ENCODE measurements at places on chromosomes 5 and 9.

- DNase-seq = no peak
These were observed 193.5 kb upstream of the ELL2 start for GRCh38 chr5:96155147-96155546.

DNA sequence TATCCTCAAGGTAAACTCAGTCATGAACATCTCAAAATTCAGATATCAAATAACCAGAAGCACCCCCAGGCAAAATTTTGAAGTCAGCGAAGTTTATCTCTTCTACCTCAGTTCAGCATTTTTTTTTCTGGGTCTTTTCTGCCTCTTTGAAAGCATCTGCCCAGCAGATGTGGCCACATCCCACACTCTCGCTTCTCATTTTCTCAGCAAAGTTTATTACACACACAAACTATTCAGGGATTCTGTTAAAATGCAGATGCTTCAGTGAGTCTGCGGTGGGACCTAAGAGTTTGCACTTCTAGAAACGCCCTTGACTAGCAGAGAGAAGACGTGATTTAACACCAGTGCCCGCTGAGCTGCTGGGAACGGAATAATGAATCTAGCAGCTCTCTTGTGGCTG lies 19.3 kb downstream of the RASEF start:
- no peak for DNase-seq

GRCh38 chr9:1879501-1879900 lies 135.6 kb upstream of the SMARCA2 start:
- no peak for DNase-seq

- DNase-seq = no peak
These were observed 216.0 kb downstream of the FBXL7 start for GRCh38 chr5:15715967-15716366.

DNA sequence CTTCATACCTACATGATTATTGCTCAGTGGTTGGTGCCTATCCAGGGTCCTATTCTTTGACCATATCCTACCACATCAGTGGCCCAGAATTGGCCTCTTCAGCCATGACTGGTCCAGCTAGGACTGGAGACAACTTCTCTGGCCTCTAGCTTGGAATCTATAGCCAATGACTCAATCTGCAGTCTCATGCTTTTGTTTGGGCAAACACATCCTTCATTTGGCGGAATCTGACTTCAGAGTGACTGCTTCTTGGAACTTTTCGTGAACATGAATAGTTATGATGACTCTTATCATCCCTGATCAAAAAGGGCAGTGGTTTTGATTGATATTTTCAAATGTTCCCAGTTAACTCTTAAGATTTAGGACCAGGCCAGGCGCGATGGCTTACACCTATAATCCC lies 134.1 kb downstream of the PAPPA start:
- DNase-seq = no peak

GRCh38 chr9:113481176-113481787 lies 17.8 kb downstream of the RGS3 start:
- DNase-seq = no peak

GRCh38 chr9:108816037-108816436 lies 39.7 kb downstream of the ACTL7B start:
- no peak for DNase-seq

DNA sequence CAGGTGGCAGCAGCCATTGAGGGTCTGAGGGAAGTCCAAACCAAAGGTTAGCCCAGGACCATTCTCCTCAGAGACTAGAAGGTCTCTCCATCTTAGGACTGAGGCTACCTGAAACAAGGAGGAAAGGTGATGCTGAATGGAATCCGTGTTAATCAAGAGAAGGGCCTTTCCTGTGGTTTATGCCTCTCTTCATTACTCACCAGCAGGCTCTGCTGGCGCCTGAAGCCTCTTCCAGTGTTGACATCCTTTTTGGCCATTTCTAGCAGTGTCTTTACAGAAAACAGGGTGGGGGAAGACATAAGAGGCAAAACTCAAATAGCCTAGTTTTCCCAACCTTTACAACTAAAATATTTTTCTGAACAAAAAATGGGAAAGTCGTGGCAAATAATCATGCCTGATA lies 98.0 kb downstream of the ENC1 start:
- DNase-seq = no peak

- DNase-seq = no peak
These were observed 145.9 kb downstream of the CARTPT start for GRCh38 chr5:71864730-71865601.

GRCh38 chr9:69762527-69762926 lies 2.7 kb upstream of the PTAR1 start:
- DNase-seq = no peak

- no peak for DNase-seq
These were observed 384.6 kb downstream of the SPOCK1 start for GRCh38 chr5:137114529-137114928.

DNA sequence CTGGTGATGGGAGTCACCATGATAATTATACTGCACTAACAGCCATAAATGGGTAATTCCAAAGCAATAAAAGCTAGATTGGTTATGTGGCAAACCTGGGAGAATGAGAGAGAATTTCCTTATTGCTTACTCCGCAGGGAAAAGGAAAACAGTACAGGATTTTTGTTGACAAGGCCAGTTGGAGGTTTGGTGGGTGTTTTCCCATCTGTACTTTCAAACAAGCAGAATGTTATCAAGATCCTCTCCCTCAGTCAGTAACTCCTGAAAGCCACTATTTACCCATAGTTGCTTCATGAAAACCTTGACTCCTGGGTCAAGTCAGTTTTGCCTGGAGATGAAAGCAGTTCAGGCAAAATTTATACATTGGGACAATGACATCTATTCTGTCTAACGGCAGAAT lies 26.4 kb downstream of the IL9 start:
- no peak for DNase-seq

DNA sequence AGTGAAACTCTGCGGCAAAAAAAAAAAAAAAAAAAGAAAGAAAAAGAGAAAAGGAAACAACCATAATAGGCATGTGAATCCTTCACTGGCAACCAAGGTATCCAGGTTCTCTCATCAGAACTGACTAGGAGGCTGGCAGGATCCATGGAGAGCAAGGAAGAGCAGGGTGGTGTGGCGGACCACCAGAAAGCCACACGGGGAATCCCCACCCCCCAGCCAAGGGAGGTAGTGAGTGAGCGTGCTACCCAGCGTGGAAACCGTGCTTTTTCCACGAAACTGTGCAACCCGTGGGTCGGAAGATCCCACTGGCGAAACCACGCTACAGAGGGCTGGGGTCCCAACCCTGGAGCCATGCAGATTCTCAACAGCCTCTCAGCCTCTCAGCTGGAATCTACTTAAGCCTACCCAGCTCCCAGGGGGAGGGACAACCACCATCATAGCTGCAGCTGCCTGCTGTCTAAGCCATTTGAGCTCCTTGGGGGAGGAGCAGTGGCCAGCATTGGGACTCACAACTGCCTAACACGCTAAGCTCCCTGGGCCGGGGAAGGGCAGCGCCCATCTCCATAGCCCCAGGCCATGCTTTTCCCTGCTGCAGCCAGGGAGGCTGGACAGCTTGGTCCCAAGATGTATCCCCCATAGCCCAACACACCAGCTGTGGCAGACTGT lies 91.6 kb downstream of the PRELID2 start:
- no peak for DNase-seq

DNA sequence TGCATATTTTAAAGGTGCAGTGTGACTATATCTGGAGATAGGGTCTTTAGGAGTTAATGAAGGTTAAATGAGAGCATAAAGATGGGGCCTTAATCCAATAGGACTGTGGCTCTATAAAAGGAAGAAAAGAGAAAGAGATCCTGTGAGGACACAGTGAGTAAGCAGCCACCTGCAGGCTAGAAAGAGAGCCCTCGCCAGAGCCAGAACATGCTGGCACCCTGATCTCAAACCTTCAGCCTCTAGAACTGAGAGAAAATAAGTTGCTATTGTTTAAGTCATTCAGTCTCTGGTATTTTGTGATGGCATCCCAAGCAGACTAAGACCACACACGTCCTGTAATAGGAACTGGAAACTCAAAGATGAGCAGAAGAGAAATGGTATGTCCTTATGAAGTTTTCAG lies 41.0 kb downstream of the RNF180 start:
- no peak for DNase-seq

- DNase-seq = no peak
These were observed 259.7 kb upstream of the MSX2 start for GRCh38 chr5:174464504-174465165.

DNA sequence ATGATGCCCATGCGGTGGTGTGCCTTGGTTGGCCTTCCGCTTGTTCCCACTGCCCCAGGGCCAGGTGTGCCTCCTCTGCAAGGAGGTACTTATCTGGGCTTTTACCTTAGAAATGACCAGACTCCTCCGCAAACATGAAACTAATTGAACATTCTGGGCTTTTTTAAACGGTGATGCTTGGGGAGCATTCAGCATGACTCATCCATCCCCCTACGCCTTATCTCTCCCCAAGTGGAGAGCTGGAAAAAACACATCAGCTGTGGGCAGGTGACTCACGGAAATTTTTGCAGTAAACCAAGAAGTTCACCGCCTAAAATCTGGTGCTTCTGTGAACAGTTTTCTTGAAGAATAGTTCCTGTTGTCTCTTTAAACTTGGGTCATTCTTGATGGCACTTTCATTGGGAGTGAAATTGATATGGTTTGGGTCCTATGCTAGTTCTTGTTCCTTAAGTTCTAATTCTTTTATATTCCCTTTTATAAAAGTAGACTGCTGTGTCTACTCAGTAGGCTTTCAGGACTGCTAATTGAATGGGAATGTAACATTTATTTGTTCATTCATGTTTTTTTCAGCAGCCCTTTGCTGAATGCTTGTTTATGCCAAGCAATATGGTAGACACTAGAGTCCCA lies 39.6 kb downstream of the SFXN1 start:
- no peak for DNase-seq

DNA sequence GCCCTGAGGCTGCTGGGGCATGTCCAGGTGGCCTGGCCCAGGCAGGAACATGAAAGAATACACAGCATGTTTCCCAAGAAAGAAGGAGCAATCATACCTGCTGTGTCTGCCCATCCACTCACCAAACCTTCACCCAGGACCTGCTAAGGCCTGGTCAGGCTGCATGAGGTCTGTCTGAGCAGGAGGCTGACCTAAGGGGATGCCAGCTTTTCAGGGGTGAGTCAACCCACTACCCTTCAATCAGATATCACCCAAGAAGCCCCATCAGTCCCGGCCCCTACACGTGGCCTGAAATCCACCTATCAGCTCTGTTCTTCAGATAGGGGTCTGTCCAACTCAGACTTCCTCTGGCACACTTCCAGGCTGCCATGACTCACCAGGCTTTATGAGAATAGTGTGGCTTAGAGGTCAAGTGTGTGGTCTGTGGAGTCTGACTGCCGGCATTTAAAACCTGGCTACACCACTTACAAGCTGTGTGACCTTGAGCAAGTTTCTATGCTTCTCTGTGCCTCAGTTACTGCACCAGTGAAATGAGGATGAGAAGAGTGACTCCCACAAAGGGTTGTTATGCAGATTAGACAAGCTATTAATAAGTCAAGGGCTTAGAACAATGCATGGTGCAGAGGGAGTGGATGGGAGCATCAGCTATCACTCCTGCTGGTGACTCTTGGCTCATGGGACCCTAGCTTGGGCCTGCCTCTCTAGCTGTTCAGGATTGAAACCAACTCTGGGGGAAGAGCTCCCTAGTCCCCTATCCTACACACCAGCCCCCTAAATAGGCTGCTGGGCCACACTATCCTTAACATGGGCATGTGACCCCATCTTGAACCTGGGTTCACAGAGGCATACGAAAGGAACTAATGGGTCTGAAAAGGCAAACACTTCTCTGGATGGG lies 130.3 kb downstream of the PAX5 start:
- DNase-seq = no peak

DNA sequence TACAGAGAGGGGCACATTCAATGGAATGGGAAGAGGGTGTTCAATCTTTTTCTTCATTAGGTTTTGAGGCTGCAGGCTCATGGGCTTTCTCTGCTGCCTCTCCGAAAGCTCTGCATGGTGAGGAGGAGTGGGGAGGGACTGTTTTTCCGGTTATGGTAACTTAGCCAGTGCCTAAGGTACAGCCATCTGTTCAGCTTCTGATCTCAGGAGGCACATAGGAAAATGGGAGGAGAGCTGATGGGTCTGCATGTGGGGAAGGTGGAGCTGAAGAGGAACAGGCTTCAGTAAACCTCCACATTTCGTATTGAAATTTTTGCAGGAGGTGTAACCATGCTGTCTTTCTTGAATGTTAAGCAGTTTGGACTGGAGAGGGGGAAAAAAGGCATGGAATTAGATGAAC lies 1020.4 kb upstream of the WWC1 start:
- DNase-seq = no peak

- no peak for DNase-seq
These were observed 80.7 kb upstream of the PITX1 start for GRCh38 chr5:135114759-135115158.

DNA sequence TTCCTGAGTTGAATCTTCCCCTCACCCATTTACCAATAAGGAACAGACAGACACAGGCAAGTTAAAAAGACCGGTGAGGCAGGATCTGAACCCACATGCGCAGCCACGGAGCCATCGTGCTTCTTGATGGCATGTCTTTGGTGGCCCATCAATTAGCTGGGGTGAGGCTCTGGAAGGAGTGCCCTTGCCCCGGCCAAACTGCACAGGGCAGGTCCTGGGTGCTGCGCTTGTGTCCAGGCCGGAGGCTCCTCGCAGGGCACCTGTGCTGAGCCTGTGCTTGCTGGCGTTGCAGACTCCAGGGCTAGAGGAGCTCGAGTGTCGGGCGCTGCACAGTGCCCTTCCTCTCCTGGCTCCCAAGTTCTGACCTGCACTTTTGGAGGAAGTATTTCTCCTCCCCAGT lies 66.4 kb downstream of the PSMB7 start:
- DNase-seq = no peak

DNA sequence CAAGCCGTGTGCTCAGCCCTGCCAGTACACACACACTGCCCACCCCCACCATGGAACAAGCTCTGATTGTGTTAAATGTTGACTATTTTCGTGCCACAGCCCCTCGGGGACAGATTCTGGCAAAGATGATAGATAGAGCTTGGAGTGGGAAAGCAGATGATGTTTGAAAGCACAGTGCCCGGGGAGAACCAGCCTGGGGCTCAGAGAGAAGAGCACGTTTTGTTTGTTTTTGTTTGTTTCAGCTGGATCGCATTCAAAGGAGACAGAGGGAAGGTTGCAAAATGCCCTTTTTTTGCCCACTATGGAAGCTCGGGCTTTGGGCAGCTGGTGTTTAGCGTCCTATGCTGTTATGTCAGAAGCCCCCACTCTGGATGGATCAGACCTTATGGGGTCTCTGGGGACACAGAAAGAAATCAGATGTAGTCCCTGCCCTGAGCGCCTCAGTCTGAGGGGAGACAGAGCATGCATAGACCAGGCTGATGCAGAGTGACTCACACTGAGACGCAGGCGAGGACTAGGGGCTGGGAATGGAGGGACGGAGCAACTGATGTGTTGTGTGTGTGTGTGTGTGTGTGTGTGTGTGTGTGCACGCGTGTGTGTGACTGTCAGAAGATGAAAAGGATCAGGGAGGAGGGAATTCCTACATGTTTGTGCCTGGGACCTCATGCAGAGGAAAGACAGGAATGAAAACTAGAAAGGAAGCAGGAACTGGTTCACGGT lies 229.7 kb downstream of the MELK start:
- no peak for DNase-seq

GRCh38 chr9:123353984-123354591 lies 1.9 kb upstream of the CRB2 start:
- no peak for DNase-seq

GRCh38 chr5:138605254-138605972 lies 30.2 kb upstream of the HSPA9 start:
- DNase-seq = no peak
